ENCODE measurements at places on chromosomes 6 and 20.

DNA sequence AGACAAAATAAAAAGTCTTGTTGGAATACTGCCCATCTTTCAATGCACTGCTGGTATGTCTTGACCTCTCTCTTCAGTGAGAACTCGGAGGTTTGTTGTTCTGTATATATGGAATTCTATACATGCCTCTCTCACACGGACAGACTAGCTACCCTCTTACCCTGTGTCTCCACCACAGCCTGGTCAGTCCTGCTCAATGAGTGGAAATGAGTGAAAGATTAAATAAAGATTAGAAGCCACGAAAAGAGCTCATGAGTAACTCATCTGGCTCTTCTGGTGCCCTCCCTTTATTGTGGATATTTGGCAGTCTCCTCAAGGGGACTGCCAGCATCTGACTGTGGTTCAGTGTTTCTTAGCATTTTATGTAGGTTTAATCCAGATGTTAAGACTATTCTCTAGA lies 262.8 kb upstream of the MAP3K7 start:
- no peak for DNase-seq

DNA sequence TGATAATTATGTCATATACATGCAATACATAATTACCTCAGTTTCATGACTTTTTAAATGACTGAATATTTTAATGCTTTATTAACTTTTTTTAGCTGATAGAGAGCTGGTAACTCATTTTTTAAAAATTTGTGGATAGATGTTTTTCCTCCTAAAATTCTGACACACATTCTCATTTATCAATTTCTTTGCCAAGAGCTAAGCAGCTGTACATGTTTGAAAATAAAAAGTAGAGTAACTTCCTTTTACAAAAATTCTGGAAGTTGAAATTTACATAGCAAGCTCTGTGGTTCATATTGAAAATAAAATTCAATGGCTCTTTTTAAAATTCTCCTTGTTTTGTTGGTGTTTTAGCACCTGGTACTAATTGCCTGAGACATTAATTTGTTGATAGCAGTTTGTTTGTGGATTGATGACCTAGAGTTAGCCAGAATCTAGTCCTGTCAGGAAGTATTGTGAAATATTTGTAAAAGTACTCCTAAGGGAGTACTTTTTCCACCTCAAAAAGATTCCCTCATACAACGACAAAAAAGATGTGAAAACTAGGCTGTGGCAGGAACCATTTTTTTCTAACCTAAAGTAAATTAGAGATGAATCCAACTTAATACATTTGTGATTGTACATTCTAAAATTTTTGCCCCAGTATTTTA lies 621.8 kb downstream of the BCKDHB start:
- DNase-seq, result no peak

GRCh38 chr6:7633361-7633760 lies 43.4 kb downstream of the SNRNP48 start:
- no peak for DNase-seq

- no peak for DNase-seq
These were observed 46.0 kb downstream of the KIAA1755 start for GRCh38 chr20:38214256-38215193.

GRCh38 chr20:9839626-9840025 lies 750 bp upstream of the PAK5 start:
- no peak for DNase-seq
